D341Med (cell line): ENCODE measurements at places on chromosomes 12 and 14.

DNA sequence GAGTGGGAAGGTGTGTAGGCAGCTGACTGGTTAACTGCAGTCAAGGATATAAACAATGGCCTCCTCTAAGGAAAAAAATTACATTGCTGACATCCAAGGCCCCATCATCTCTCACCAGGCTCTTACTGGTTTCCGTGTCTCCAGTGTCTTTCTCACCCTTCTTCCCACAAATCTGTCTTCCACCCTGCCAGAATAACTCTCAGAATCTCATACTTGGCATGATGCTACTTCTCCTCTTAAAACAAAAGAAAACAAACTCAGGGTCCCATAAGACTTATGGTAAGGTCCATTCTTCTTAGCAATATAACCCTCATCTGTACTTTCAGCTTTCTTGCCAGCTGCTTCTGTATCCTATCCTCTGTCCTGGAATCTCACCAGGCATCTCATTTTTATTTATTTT lies 68.9 kb downstream of the SUSD6 start:
- no peak for DNase-seq

DNA sequence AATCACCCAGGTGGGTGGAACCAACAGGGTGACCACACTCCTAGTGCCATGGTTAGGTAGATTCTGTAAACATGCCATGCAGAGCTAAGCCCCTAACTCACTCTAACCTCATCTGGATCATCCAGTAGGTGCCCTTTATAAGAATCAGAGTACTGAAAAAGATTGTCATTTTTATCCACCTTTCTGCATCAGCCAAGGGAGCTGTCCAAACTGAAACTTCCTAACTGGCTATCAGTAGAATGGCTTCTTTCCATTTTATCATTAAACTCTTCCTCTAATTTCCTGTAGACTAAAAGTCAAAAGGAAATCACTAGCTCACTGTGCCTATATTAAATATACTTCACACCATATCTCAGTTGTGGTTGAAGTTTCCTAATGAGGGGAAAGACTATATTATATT lies 6.5 kb downstream of the KCNK10 start:
- DNase-seq: no peak

DNA sequence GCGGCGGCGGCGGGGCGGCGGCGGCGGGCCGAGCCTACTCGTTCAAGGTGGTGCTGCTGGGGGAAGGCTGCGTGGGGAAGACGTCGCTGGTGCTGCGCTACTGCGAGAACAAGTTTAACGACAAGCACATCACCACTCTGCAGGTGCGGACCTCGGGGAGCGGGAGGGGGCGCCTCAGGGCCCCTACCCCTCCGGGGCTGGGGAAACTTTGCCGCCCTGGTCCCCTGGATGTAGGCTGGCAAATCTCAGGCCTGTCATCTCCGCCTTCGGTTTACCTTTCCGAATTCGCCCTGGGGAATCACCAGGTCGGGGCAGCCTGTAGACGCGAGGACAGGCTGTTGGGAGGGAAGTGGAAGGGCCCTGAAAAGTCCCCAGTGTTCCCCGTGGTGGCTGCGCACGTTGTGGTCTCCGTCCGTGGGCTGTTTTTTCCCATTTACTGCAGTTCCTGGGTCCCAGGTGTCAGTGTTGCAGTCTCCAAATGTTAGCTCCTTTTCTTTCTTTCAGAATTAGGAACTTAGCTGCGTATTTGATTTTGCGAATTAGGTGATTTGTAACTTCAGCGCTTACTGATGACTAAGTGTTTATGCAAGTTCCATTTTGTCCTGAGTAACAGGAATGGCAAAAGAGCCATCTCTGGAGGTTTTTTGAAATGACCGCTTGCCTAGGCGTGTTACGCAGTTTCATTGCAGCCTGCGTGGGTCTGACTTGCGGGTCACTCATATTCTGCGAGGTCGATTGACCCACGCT lies 656 bp downstream of the RAB21 start:
- DNase-seq: peak; percentile 58

GRCh38 chr14:36070031-36070719 lies 106.3 kb downstream of the PTCSC3 start:
- peak; percentile 81 for DNase-seq

GRCh38 chr12:117738233-117738632 lies 230.6 kb downstream of the KSR2 start:
- no peak for DNase-seq

DNA sequence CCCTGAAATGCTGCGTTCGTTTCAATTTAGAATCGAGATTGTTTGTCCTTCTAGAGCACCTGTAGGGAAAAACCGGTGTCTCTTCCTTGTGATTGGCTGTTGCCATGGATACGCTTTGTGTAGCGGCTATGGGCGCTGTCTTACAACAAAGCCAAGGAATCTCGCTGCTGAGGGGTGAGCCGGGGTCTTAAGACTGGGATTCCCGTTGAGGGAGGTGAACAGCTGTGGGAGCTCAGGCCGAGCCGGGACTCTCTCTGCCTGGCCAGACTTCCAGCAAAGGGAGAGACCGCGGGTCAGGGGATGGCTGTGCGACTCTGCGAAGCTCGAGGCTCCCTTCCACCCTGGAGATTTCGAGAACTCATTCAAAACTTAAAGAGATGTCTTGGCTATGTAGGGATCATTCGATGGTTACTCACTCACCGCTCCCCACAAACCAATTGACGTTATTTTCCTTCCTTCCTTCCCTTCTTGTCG lies at the start of the genes LRRIQ1 and TSPAN19:
TSS of gene LRRIQ1 (plus strand) at position 118 of the 474 bp plus-strand sequence. CDS start 1,826 bp downstream, outside the sequence.
TSS of gene TSPAN19 (minus strand) at position 44 of the 474 bp plus-strand sequence. CDS start 6,331 bp downstream, outside the sequence.
- DNase-seq: peak; percentile 90

DNA sequence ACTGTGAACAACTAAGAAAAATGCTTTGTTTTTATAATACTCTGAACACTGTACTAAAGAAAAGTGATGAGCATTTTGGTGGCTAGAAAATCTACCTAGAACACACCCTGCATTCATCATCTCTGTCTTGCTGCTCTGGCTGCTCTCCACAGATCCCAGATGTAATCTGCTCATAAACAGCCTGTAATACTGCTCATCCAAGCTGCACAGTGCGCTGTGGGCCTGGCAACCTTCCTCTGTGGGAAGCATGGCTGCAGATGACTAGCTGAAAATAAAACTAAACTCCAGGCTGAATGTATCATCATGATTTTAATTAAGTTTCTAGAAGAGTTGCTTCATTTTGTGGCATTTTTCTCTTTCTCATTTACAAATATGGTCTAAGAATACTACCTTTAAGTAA lies 200.7 kb downstream of the SLC2A13 start:
- DNase-seq: no peak

- DNase-seq: no peak
Measured at GRCh38 chr12:121702944-121703343, 9.6 kb upstream of the TMEM120B start.

- DNase-seq: no peak
Measured at GRCh38 chr12:113049976-113050742, 6.4 kb upstream of the DTX1 start.

GRCh38 chr14:74019408-74020137 lies 424 bp downstream of the BBOF1 start:
- DNase-seq: peak; percentile 15

DNA sequence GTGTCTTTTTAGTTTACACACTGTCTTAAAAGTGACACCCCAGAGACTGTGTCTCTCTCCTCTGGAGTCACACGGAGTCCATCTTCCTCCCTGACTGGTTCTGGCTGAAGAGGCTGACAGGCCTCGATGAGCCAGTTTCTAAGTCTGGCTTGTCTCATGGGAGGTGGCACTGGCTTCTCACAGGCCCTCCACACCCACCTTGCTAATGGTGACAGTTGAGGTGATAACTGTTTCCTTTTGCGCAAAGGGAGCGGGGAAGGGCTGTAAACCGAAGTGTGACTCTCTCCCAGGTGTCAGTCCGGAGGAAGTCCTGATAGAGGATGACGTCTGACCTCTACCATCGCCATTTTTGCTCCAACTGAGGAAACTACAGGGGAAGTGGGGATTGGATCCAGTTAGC lies 30.2 kb downstream of the KCTD10 start:
- DNase-seq: no peak

- DNase-seq: no peak
Measured at GRCh38 chr14:26775765-26776563, 178.1 kb upstream of the NOVA1 start.

- no peak for DNase-seq
Measured at GRCh38 chr12:124626971-124627411, 59.6 kb upstream of the NCOR2 start.

DNA sequence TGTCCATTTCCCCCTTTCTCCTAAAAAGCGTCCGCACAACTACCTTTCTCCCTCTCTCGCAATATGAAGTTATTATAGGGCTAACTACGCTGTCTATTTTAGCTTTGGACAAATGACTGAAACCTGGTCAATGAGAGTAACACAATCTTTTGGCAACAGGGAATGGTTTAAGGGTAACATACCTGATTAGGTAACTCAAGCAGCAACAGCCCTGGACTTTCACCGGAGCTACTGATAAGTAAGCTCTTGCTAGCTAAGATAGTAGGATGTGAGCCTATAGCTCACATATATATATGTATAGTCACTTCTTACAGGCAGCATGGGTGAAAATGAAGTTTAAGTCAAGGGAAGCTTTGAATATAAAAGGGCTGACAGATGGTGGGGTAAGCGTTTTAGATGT lies 313.0 kb downstream of the CEP128 start:
- DNase-seq: no peak

GRCh38 chr14:32719601-32720000 lies 219.1 kb upstream of the NPAS3 start:
- no peak for DNase-seq

DNA sequence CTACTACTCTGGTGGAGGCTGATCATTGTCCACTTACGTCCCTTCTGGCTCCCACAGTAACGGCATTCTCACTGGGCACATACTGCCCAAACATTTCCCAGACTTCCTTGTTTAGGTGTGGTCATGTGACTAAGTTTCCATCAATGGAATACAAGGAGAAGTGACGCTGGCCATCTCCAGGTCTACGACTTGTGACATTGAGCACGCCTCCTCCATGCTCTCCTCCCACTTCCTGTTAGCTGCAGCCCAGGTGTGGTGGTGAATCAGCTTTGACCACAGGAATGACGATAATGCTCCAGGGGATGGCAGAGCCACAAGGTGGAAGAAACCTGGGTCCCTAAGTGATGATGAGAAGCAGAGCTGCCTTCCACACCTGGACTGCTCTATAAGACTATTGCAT lies 6.0 kb upstream of the SLC24A4 start:
- no peak for DNase-seq

DNA sequence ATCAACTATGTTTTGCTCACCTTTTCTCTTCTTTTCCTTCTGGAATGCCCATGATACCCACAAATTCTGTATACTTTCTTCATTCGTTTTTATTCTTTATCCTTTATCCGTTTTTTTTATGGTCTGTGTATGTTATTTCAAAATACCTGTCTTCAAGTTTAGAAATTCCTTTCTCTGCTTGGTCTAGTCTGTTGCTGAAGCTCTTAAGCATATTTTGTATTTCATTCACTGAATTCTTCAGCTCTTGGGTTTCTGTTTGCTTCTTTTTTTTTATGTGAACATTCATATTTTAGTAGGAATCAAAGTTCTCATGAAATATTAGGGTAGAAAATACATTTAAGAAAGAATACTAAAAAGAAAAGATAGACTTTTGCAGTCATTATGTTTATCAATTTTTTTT lies 22.7 kb upstream of the GTF2A1 start:
- no peak for DNase-seq

GRCh38 chr14:103360548-103360947 lies 24.7 kb upstream of the MARK3 start:
- no peak for DNase-seq

GRCh38 chr14:68416171-68416570 lies 376.7 kb downstream of the ZFP36L1 start:
- DNase-seq: no peak

DNA sequence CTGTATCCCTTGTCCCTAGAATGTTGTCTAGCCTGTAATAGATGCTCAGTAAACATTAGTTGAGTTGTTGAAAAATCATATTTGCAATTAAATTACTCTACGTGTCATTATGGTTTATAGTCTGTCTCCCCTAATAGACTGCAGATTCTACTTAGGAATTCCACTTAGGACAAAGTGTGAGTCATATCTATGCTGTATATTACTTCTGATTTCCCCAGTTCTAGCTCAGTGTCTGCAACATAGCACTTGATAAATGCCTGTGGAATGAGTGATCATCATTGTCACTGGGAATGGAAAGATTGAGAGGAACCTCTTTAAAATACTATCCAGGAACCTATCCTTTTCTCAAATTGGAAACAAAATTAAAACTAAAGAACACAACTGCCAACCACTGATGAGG lies 99.3 kb downstream of the TBX5 start:
- no peak for DNase-seq

GRCh38 chr14:38079268-38079667 lies 128.4 kb upstream of the SSTR1 start:
- no peak for DNase-seq

- peak; percentile 45 for DNase-seq
Measured at GRCh38 chr12:92034858-92035401, 110.7 kb downstream of the BTG1 start.

- DNase-seq: no peak
Measured at GRCh38 chr12:111248236-111249017, 120.5 kb downstream of the PHETA1 start.

DNA sequence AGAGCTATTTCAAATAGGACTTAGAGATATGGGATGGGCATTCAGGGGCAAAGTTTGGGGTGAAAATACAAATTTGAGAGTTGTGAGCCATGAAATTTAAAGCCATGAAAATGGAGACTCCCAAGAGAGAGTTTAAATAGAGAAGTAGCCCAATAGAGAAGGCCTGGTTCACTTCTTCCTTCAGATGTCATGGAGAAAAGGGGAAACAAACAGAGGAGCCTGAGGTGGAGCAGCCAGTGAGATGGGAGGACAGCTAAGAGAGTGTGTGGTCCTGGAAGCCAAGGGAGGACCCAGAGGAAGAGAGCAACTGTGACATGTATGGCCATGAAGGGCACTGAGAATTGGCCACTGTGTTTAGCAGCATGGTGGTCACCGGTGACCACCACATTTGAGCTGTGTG lies 12.3 kb upstream of the DYNLL1 start:
- DNase-seq: no peak

DNA sequence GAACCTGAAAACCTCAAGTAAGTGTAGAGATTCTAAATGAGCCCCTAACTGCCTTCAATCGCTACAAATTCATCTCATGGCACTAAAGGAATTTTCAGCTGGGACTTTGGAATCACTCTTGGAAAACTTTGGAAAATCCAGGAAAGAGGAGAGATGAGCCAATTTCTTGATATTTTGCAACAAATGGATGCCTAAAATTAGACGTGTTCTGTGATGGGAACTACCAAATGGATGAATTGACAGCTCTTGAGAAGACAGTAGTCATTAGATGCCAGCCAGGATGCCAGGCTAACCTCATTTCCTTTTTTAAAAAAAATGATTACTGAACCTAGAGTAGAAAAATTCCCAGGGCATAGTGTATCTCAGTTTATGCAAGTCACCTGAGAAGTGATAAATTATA lies 78.3 kb downstream of the NPAS3 start:
- no peak for DNase-seq

DNA sequence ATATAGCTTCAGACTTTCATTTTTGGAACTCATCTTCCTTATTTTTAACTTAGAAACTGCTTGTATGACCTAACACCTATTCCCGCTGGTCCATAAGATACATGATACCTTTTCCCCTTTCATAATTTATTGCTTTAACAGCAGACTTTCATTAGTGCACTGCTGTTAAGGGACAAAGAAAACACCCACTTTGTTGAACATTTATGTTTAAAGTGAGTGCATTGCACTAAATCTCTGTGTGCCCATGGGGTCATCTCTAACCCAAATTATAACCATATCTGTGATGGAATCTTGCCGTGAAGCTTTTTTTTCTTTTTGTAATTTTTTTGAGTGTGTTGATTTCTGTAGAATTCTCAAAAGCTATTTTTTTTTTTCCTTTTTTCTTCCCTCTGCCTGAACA lies 261.8 kb downstream of the TMTC2 start:
- DNase-seq: no peak

GRCh38 chr12:63302269-63302940 lies 151.4 kb upstream of the AVPR1A start:
- no peak for DNase-seq
